ENCODE measurements at places on chromosomes 11 and 22.

GRCh38 chr22:48807155-48807554 lies 1020.5 kb downstream of the BRD1 start:
- DNase-seq: no peak

DNA sequence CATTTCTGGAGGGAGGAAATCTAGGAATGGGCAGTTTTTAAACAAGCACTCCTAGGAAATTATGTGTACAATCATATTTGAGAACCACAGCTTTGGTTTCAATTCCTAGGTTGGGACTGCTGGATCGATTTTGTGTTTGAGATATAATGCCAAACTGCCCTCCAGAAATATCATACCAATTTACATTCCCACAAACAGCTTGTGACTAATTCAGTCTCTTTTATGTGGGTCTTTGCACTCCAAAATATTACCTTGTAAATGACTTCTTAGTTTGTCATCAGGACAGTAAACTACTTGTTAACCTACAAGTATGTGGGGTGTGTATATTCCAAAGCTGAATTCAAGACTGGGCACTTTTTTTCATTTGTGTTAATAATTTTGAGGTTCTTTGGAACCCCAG lies 9.8 kb upstream of the BARX2 start:
- DNase-seq: no peak

DNA sequence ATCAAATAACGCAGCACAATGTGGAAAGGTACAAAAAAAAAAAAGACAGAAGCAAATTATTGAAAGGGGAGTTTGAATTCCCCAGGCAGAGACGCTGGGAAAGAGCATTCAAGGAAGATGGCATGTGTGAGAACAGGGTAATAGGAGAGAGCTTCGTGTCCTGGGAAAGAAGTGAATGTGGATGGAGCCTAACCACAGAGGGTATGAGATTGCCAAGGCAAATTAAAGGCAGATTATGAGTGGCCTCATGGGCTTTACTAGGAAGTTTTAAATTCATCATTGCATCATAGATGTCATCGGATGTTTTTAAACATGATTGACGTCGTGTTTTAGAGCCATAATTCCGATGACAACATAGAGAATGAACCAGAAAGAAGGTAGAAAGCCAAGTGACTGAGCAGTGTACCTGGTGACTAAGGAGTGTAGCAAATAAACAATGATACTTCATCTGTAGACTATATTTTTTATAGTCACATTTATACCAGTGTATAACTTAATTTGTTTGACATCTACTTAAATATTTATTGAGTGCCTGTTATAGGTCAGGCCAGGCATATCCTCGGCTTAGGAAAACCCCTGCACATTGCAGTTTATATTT lies 151.4 kb downstream of the MSANTD4 start:
- DNase-seq: no peak

GRCh38 chr22:30940685-30941362 lies 27.8 kb downstream of the MORC2 start:
- DNase-seq: no peak

GRCh38 chr11:11841116-11841722 lies 553 bp upstream of the USP47 start:
- DNase-seq: no peak

DNA sequence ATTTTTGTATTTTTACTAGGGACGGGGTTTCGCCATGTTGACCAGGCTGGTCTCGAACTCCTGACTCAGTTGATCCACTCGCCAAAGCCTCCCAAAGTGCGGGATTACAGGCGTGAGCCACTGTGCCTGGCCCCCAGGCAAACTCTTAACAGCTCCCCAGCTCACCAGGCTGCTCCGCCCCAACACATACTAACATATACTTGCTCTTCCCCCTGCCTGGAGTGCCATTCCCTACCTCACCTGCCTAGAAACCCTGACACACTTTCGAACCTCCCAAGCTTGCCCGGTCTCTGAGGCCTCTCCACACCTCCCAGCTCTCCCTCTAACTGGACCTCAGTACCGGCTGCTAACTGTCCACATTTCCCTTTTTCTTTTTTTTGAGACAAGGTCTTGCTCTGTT lies 8.5 kb downstream of the MAP4K2 start:
- no peak for DNase-seq

GRCh38 chr11:130478204-130478701 lies 29.8 kb downstream of the ADAMTS15 start:
- peak; percentile 96 for DNase-seq

DNA sequence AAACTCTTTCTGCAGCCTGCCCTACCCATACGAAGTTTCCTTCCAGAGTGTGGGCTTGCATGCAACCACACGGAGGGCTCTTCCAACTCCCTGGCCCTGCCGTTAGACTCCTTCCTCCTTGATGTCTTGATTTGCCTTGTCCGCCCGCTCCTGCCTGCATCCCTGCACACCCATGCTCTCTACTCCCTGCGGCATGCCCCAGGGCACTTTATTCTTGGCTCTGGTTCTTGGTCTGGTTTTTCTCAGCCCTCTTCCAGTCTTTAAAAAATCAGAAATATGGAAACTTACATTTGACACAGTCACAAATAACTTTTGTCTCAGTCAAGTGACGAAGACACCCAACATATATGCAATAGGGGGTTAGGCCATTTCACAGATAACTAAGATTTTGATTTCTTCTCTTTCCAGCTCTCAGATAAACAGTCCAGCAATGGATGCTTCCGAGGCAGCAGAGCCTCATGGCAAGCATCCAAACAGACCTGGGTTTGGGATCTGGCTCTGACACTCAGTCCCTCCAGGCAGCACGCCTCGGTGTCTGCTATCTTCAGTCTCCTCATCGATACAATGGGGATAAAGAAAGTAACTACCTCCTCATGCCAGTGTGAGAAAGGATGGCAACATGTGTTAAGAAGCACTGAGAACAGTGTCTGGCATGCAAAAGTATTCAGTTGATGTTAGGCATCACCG lies 15.7 kb upstream of the OPCML start:
- no peak for DNase-seq

GRCh38 chr22:19448076-19448607 lies 631 bp upstream of the C22orf39 start:
- peak; percentile 53 for DNase-seq

DNA sequence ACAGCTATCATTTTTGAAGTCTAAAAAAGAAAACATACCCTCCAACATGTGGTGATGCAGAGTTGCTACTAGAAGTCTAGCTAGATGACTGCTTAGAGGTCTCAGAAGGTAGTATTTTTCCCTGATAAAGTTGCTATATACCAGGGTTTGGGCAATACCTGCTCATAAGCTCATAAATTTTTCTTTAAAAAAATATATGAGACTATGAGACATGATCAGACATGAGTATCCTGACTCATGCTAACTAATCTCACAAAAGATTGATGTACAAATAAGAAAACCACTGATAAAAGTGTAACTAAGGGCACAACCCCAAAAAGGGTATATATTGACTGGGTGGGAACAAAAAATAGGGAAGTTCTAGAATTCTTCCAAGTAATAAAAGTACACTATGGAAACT lies 740.9 kb downstream of the METTL15 start:
- no peak for DNase-seq

DNA sequence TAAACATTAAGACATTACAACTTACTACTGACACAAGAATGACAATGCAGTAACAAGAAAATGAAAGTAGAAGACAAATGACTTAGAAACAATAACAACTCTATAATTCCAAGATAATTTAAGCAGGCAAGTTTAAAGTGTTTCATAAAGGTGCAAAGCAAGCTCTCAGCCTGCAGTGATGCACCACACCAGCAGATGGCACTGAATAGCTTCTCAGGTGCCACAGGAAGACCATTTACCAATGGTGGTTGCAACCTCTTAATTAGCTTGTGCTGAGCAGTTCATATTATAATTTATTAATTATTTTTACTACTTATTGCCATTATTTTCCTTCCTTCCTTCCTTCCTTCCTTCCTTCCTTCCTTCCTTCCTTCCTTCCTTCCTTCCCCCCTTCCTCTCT lies 60.6 kb downstream of the NXPE2 start:
- DNase-seq: peak; percentile 51

- DNase-seq: no peak
Observed at GRCh38 chr11:26344647-26345046, 12.7 kb downstream of the ANO3 start.

DNA sequence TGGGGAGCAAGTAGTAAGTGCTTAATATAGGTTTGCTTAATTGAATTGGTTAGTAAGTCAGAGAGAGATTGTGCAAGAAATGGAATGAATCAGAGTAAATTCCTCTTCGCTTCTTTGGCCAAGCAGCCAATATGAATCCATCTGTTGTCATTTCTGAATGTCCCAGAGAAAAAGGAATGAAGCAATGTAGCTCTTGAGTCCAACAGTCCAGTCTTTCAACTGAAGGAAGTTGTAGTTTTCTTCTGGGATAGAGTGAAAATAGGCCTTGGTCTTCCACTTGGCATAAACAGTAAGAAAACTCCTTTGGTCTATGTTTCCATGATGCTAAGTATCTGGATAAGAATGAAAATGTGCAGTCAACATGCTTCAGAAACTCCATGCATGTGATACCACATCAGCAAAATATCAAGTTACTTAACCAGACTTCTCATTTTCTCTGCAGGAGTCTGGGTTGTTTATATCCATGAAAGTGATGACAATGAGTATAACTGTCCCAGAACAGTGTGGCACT lies 1.8 kb upstream of the FIBIN start:
- DNase-seq: peak; percentile 89

DNA sequence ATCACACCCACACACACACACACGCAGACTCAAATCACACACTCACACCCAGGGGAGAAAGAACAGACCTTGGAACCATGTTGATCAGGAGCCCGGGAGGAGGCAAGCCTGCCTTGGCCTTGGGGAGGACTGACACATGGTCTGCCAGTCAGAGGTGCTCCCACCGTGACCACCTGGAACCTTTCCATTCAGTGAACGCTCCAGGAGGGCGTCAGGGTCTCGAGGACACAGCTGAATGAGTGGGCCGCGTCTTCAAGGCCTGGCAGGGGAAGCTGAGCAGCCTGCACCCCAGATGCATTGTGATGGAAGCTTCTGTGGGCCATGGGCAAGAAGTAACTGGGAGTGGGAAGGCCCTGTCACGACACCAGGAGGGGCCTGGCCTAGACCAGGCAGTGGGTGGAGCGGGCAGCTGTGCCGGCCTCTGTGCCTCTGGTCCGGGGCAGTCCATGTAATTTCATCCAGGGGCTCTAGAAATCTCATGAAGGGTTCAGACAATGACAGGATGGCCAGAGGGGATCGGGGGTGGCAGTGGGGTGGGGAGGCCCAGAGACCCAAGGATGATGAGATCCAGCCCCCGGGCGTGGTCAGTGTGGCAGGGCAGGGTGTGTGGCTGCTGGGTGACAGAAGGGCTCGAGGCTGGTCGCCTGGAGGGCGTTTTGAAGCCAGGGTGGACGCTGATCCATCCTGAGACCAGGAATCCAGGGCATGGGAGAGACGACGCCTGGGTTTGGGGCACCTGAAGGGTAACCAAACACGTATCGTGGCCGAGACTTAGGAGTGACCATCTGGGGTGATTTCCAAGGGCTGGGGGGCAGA lies 53.7 kb downstream of the IGF2 start:
- DNase-seq: no peak

DNA sequence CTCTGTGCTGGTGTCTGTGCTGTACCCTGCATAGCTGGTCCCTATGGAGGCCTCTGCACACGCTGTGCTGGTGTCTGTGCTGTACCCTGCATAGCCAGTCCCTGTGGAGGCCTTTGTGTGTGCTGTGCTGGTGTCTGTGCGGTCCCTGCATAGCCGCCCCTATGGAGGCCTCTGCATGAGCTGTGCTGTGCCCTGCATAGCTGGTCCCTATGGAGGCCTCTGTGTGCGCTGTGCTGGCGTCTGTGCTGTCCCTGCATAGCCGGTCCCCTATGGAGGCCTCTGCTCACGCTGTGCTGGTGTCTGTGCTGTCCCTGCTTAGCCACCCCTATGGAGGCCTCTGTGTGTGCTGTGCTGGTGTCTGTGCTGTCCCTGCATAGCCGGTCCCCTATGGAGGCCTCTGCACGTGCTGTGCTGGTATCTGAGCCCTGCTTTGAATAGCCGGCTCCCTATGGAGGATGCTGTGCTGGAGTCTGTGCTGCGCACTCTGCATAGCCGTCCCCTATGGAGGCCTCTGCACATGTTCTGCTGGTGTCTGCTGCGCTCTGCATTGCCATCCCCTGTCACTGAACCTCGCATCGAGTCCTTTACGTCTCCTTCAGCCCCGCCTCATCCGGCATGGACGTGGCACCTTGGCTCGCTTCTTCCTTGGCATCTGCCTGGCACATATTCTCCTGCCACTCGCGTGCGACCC lies 6.2 kb downstream of the NADSYN1 start:
- no peak for DNase-seq

- no peak for DNase-seq
Observed at GRCh38 chr22:21762712-21763581, 27.4 kb upstream of the YPEL1 start.

GRCh38 chr11:112499153-112499880 lies 238.7 kb upstream of the PLET1 start:
- no peak for DNase-seq

DNA sequence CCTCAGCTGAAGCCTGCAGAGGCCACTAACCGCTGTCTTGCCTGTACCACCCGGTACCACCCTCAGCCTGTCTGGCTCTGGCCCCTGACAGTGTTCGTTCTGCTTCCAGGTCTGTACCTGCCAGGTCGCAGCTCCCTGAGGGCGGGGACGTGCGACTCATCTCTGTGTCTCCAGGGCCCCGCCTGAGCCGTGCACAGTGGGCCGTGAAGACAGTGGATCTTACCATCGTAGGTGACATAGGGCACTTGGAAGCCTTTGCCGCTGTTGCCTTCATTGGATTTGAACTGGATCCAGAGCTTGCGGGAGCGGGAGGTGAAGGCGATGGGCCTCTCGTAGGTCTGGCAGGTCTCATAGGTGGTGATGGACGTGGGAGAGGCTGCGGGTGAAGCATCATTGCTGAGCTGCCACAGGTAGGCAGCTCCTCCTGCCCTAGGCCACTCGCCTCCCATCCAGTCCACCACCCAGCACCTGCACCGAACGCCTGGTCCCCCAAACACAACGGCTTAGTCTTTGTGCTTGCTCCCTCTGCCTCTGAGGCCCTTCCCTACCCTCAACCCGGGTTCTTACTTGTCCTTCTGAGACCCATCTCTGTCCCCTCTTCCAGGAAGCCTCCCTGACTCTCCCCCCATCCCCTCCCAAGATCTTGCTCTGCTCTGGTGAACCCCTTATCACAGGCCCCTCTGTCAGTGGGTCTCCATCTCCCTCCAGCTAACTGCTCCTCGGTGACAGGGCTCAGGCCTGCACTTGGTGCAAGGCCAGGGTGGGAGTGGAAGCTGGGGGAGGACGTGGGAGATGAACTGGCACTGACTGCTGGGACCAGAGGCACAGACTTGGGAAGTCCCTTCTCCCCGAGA lies 21.1 kb upstream of the TTLL12 start:
- no peak for DNase-seq

DNA sequence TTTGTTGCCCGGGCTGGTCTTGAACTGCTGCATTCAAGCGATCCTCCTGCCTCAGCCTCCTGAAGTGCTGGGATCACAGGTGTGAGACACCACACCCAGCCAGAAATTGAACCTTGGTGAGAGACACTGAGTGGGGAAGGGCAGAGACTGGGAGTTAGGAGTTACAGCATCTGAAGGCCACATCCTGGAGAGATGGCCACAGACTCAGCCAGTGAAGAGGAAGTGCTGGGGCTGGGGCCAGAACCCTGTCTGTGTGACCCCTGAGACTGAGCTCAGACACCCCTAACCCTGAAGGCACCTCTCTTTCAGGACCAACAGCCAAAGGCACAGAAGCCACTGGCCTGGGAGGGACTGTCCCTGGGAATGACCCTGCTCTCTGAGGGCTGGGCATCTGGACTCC lies 33.8 kb downstream of the TXN2 start:
- DNase-seq: no peak

GRCh38 chr11:47514825-47515647 lies 37.9 kb downstream of the CELF1 start:
- DNase-seq: peak; percentile 81

Measured in fibroblast of villous mesenchyme (primary cell).